ENCODE measurements at places on chromosomes 16 and 17. TPM values are rescaled to one million over a fixed set of nuclear protein-coding genes. Genes with fewer than 3 reads are reported as not detected.

The TP53TG3 gene
- total RNA-seq: not detected

The NUFIP2 gene
- 86.2 TPM for total RNA-seq

The FNDC8 gene
- not detected for total RNA-seq

The PRSS22 gene
- 2.0 TPM for total RNA-seq

The PDILT gene
- total RNA-seq: not detected

DNA sequence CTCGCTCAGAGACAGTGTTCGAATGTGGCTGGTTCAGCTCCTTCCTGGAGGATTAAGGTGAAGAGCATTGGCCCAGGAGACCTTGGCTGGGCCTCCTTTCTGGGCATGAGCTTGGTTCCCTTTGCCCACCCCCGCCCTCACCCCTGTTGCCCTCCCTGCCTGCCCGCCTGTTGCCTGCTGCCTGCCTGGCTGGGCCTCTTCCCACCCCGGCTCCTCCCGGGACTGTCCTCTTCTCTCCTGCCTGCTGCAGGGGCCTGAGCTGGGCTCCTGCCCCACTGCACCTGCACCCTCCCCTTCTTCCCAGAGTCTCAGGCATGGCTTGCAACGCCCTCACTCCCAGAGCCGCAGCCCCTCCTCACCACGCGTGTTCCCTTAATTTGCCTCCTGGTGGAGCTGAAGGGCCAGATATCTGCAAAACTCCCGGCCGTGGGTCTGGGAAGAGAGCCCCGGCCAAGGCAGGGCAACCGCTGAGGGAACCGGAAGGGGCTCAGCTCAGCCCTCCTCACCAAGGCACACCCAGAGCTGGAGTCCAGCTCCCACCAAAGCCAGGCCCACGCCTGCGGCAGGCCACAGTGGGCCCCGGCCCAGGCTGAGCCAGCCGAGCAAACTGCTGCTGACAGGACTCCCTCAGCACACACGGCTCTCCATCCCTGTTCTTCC is 31.2 kb downstream of the MNT start:
- DNase-seq: peak; percentile 78
- H3K27ac ChIP-seq: no peak overlapping the region
- H3K27me3 ChIP-seq: no peaks in the 10 kb centered on the region
- no peaks in the 10 kb centered on the region for H3K4me1 ChIP-seq
- H3K4me3 ChIP-seq: no peak overlapping the region

GRCh38 chr17:43328650-43329049 is 70.1 kb upstream of the ARL4D start:
- no peak overlapping the region for H3K4me3 ChIP-seq
- H3K36me3 ChIP-seq: no peaks in the 10 kb centered on the region
- no peak overlapping the region for H3K27ac ChIP-seq
- no peaks in the 10 kb centered on the region for H3K27me3 ChIP-seq
- no peaks in the 10 kb centered on the region for H3K4me1 ChIP-seq

DNA sequence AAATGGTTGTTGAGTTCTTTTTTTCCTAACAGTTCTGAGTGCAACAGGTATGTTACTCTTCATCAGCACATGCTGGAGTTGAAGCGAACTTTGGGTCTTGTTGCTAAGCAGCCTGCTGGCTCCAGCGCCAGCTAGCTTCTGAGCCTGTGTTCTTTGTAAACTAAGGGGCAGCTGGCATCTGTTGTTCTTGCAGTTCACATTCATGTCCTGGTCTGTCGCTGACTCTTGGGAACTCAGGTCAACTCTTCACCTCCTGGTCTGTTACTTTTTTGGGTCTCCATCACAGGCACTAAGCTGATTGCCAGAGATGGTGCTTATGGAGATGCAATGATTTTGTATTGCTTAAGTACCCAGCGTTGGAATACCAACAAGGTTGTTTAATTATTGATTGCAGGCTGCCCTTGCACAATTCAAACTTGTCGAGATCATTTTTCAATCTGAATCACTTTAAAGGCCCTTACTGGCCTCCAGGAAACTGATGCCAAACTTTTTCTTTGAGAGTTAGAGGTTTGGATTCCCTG is 40.9 kb downstream of the USP10 start:
- DNase-seq: no peak
- H3K4me1 ChIP-seq: peaks cover 62% of the 10 kb centered on the region
- no peak overlapping the region for H3K4me3 ChIP-seq
- no peaks in the 10 kb centered on the region for H3K27me3 ChIP-seq

DNA sequence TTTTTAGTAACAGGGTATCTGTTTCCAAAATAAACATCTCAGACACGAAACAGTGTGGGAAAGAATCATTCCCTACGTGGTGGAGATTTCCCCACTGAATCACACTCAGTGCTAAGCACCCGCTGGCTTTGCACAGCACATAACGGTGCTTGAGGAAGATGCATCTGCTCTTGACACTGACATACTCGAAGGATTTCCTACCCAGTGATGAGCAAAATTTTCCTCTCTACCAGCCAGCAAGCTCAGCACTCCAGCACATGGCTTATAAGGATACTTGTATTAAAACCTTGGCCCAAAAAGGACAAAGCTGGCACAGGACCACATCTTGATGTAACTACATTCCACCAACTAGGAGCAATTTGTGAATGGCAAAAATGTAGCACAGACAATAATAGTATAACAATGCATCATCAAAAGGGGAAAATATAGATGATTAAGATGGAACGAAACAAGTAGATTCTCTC is 59.0 kb downstream of the ANKFY1 start:
- H3K36me3 ChIP-seq: peaks cover 40% of the 10 kb centered on the region
- no peak overlapping the region for H3K4me3 ChIP-seq
- H3K4me1 ChIP-seq: no peaks in the 10 kb centered on the region
- no peak for DNase-seq
- H3K27ac ChIP-seq: no peak overlapping the region
- no peaks in the 10 kb centered on the region for H3K27me3 ChIP-seq

- H3K36me3 ChIP-seq: no peaks in the 10 kb centered on the region
- H3K27me3 ChIP-seq: no peaks in the 10 kb centered on the region
- peaks cover 9% of the 10 kb centered on the region for H3K4me1 ChIP-seq
- no peak for DNase-seq
Observed at GRCh38 chr17:65208717-65209116, 71.5 kb downstream of the RGS9 start.

GRCh38 chr16:11791144-11791828 is 5.8 kb downstream of the ZC3H7A start:
- H3K27ac ChIP-seq: peak overlapping the region; percentile 74
- H3K4me3 ChIP-seq: no peak overlapping the region
- no peaks in the 10 kb centered on the region for H3K36me3 ChIP-seq

DNA sequence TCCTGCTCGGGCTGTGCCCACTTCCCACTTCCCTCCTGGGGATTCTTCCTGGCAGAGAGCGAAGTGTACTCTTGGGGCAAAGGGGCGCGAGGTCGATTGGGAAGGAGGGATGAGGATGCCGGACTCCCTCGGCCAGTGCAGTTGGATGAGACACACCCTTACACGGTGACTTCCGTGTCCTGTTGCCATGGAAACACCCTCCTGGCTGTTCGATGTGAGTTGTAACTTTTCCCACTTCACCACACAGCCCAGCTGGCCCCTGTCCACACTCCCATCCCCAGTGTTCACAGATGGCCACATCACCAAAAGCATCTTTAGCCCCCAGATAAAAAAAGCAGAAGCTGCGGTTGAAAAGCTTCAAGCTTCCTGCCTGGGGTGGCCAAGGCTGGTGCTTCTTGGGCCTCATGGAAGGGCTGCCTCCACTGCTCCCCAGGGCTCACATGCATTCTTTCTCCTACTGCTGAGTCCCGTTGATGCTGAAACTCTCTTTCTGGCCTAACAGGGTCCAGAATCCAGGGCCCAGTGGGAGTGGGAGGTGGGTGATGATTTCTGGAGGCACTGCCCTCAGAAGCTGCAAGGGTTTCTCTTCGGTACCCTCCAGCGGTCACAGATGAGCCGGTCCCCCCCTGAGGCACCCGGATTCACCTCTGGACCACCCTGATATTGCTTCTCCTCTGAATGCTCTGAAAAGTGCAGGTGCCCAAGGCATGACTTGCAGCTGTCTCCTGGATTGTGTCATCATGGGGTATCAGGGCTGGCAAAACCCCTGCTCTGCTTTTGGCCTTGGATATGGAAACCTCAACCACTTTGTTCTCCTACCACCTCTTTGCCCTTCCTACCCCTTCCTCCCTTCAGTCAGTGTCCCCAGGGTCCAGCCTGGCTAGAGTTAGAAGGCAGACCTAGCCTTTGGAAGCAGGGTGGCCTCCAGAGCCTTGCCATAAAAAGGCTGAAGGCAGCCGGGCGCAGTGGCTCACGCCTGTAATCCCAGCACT is 2.2 kb upstream of the TRAF4 start:
- 0 out of 2 replicates have a peak overlapping the region, but pooled peaks have one; percentile 95 for H3K27ac ChIP-seq
- no peak overlapping the region for H3K4me3 ChIP-seq
- no peaks in the 10 kb centered on the region for H3K27me3 ChIP-seq
- H3K4me1 ChIP-seq: peaks cover 23% of the 10 kb centered on the region
- H3K36me3 ChIP-seq: no peaks in the 10 kb centered on the region

DNA sequence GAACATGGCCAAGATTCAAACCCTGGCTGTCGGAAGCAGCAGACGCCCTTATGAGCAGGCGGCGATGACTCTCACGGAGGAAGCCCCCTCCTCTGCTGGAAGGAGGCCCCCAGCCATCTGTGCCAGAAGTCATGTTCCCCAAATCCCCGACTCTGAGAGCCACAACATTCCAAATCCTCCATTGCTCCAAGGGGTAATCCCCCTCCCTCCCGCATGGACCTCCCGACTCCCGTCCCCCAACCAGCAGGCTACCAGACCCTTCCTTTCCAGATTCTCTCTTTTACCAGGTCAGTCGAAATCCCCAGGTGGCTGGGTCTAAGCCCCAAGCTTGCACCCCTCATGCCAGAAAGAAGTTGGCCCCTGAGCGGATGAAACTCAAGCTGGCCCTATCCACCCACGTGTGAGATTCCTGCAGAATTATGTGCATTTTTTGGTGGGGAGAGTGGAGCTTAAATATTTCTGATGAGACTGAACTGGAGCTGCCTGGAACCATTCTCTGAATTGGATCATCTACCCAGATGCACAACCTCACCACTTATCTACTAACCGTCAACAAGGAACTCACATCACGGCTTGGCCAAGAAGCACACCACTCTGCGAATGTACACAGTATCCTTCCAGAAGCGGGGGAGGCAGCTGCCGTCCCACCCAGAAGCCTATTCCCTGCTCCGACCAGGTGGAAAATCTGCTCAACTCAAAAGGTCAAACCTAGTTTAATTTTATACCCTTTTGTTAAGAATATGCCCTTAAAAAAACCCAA is 283.5 kb downstream of the C16orf95 start:
- no peak for DNase-seq
- no peaks in the 10 kb centered on the region for H3K4me1 ChIP-seq
- H3K27ac ChIP-seq: no peak overlapping the region
- no peaks in the 10 kb centered on the region for H3K27me3 ChIP-seq
- no peaks in the 10 kb centered on the region for H3K36me3 ChIP-seq

DNA sequence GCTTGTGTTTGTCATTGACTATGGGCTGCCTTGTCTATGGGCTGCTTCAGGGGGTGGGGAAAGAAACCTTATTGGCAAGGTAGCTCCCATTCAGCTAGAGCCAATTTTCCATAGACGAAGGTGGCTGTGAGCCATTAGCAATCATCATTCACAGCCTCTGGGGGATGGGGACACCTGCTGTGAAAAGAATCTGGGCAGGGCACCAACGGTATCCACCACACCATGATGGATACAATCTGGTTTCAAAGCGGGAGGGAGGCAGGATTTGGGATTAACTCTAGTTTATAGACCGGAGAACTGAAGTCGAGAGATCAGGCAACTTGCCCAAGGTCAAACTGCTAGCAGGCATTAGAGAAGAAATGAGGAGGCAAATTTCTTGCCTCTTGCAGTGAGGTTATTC is 182.3 kb downstream of the SHISA9 start:
- no peak overlapping the region for H3K4me3 ChIP-seq
- H3K27ac ChIP-seq: no peak overlapping the region
- H3K27me3 ChIP-seq: no peaks in the 10 kb centered on the region
- H3K4me1 ChIP-seq: peaks cover 13% of the 10 kb centered on the region
- no peak for DNase-seq

GRCh38 chr16:318628-319027 is 33.9 kb downstream of the AXIN1 start:
- H3K4me1 ChIP-seq: peaks cover 3% of the 10 kb centered on the region
- H3K27ac ChIP-seq: 0 out of 2 replicates have a peak overlapping the region, but pooled peaks have one; percentile 72
- no peaks in the 10 kb centered on the region for H3K27me3 ChIP-seq
- no peak overlapping the region for H3K4me3 ChIP-seq
- no peaks in the 10 kb centered on the region for H3K36me3 ChIP-seq
- peak; percentile 90 for DNase-seq

DNA sequence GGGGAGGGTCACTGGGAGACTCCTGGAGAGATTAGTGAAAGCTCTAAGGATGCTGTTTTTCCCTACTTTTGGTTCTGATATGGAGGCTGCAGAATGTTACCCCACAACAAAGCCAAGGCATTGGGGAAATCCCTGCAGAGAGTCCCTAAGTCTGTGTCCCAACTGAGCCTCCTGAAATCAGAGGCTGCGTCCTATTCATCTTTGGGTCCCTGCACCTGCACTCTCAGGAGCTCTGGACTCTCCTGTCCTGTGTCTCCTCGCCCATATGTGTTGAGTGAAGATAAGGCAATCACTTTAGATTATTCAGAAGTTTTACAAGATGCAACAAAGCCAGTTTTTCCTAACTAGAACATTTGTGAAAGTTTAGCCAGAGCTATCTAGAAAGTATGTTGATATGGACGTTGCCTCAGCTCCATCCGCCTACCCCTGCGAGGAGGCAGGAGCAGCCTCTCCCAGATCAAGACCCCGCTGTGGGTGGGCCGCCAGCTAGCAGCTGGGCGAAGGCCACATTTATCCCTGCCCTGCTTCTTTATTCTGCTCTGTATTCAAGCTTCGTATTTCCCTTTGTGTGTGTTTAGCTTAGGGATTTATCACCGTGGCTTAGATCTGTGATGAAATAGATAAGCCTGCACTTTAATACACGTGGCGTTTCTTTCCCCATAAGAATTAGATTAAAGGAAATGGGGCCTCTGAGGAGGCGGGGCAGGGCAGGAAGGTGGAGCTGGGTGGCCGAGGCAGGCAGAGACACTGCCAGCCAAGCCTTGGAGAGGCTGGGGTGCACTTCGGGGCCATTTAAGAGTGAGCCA is 37.4 kb downstream of the SHISA6 start:
- H3K27me3 ChIP-seq: no peaks in the 10 kb centered on the region
- H3K36me3 ChIP-seq: no peaks in the 10 kb centered on the region
- no peak overlapping the region for H3K27ac ChIP-seq
- DNase-seq: no peak
- H3K4me3 ChIP-seq: no peak overlapping the region
- no peaks in the 10 kb centered on the region for H3K4me1 ChIP-seq

- no peaks in the 10 kb centered on the region for H3K4me1 ChIP-seq
- H3K27me3 ChIP-seq: no peaks in the 10 kb centered on the region
- H3K36me3 ChIP-seq: no peaks in the 10 kb centered on the region
- no peak overlapping the region for H3K4me3 ChIP-seq
Observed at GRCh38 chr16:70466805-70467076, 12.3 kb downstream of the FCSK start.

- H3K27me3 ChIP-seq: no peaks in the 10 kb centered on the region
- H3K27ac ChIP-seq: no peak overlapping the region
- H3K4me1 ChIP-seq: no peaks in the 10 kb centered on the region
- H3K36me3 ChIP-seq: peaks cover 69% of the 10 kb centered on the region
Observed at GRCh38 chr16:57167953-57168352, 17.9 kb downstream of the PSME3IP1 start.

GRCh38 chr17:78819402-78819801 is 21.2 kb downstream of the USP36 start:
- H3K4me1 ChIP-seq: no peaks in the 10 kb centered on the region
- H3K4me3 ChIP-seq: no peak overlapping the region
- DNase-seq: no peak

GRCh38 chr16:49200223-49200820 is 81.3 kb downstream of the CBLN1 start:
- DNase-seq: no peak
- H3K36me3 ChIP-seq: no peaks in the 10 kb centered on the region
- H3K27ac ChIP-seq: no peak overlapping the region
- H3K4me3 ChIP-seq: no peak overlapping the region
- H3K4me1 ChIP-seq: no peaks in the 10 kb centered on the region

Data from GM23338 (cell line).